ENCODE measurements at places on chromosomes 1 and 21.

DNA sequence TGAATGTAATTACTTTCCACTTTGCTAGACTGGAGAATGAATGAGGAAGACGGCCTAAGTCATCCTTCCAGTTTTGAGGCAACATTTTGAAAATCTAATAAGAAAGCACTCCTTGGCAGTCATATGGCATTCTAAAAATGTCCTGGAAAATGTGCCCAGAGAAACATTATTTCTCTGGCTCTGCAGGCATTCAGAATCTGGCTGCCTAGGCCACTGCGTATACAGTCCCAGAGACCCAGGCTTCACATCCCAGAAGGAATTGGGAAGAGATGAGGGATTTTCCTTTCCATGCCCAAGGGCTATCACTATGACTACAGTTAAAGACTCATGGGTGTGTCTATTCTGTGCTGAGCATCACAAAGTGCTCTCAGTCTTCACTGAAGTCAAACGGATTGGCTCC, 92.9 kb downstream of the BEND5 start:
- DNase-seq: no peak

GRCh38 chr1:244214009-244214967, 163.2 kb downstream of the ZBTB18 start:
- no peak for DNase-seq

DNA sequence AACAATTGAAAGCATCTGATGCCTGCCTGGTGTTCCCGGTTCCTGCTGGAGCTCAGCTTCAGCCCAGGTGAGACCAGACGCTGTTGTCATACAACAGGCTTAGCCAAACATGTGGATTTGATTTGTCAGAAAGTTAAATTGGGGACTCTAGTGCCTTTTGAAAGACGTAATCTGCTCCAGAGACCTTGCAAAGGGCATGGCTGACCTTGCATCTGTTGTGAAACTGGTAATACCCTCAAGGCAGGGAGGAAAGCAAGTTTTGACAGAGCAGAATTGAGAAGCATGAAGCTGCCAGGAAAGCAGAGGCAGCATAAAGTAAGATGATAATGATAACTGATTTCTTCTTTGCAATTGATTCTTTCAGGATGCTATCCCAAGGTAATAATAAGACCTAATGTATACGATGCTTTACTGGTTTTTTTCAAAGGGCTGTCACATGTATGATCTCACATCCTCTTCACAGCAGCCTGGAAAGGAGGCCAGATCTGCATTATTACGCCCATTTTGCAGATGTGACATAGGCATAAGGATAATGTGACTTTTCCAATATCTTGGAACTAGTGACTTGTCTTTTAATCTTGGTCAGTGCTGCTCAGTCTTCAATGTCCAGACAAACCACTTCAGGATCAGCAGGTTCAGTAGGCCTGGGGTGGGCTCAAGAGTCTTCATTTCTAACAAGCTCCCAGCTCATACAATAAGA, 24.7 kb upstream of the CNN3 start:
- DNase-seq: no peak

GRCh38 chr1:222034790-222035189, 292.9 kb upstream of the DUSP10 start:
- no peak for DNase-seq

- no peak for DNase-seq
These were observed 4.3 kb downstream of the MFN2 start for GRCh38 chr1:11984576-11984975.

All from hematopoietic multipotent progenitor cell treated with erythropoietin and hydrocortisone succinate and interleukin-3 and kit ligand, for 8 days (in vitro differentiated cells).